ENCODE measurements at places on chromosomes 7 and 10.

DNA sequence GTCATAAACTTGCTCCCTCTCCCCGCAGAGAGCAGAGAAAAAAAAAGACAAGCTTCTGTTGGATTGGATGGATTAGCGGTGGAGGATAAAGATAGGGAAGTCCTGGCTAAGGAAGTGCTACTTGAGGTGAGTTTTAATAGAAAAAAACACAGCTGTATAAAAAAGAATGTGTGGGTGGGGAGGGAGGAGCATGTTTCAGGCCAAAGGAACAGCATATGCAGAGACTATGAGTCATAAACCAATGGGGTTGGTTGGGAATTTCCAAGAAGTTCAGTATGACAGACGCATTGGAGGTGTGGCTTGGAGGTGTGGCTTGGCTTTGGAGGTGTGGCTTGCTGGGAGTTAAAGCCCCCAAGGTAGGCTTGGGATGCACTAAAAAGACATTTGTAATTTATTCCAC is 103.0 kb upstream of the LSM8 start:
- peak; percentile 42 for DNase-seq

DNA sequence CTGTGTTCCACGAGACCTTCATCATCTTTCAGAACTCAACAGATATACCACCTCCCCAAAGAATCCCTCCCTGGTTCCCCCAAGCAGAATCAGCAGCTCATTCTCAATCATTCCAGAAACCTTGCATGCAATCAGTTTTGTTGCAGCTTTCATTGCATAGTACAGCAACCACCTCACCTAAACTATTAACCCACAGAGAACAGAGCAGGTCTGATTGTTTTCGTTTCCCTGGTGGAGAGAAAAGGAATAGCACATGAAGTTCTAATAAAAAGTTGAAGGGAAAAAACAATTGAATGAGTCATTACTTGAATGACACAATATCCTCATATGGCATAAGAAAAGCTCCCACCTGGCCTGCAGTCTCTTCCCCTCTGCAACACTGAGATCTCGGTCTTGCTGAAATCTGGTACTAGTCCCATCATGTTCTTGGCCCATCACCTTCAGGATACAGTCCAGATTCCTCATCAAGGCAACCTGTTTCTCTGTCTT is 147.1 kb upstream of the GDF10 start:
- DNase-seq, result no peak

GRCh38 chr7:137681657-137682562 is 164.9 kb downstream of the DGKI start:
- peak; percentile 95 for DNase-seq

GRCh38 chr10:128318913-128319312 is 192.7 kb upstream of the MKI67 start:
- no peak for DNase-seq

DNA sequence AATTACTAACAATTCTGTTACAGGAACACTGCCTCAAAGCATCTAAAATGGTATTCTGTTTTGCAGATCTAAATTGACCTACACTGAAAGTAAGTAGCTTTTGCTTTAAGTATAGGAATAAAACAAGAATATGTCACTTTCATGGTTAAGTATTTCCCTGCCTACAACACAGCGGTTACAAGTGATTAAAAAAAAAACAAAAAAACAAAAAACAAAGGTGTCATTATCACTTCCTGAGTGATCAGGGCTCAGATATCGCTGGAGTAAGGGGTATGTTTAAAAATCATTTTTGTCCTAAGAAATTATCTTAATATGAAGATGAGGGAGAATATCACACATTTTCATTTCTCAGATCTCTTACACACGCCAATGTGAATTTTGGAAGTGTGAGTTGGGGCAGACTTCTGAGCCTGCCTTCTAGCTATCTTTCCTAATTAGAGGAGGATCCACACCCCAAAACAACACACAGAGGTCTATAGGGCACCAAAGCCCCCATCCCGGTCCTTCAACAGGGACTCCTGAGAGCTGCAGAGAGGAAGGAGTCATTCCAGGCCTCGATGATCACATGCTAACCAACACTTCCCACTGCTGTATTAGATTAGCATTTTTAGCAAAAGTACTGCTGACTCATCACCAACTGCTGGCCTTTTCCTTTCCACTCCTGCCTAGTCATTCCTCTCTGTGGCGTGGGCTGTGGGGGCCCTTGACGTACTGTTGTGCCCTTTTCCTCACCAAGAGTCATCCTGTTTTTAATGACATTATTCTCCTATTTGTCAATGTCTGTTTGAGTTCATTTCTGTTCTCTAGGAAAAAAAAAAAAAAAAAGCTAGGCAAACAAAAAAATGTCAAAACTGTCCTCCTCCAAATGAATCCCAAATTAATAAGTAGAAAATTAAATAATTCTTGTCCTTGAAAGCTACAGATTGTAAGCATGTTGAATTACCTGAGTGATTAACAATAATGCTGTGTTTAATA is 31.2 kb downstream of the PRTFDC1 start:
- peak; percentile 94 for DNase-seq

- DNase-seq, result no peak
These were observed 670.9 kb downstream of the GATA3 start for GRCh38 chr10:8725343-8725742.

DNA sequence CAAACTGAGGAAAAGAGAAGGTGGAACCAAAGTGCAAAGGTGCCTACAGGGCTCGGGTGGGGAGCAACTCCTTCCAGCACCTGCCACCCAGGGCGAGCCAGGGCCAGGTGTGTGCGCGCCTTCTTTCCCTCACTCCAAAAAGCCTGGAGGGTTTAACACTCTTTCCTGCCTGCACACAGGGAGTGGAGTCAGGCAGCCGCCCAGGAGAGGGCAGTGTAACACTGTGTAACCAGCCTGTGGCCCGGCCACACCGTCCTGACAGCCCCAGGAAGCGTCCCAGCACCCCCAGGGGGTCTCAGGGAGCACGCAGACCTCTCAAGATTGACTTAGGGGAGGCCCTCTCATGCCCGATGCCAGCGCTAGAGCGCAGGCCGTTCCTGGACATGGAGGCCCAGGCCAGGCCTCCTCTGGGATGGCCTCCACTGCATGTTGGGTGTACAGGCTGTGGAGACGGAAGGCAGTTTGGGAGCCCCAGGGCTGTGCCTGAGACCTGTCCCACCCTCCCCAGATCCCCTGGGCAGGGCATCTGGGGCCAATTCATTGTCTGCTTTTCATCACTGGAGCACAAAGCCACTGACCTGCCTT is 13.4 kb downstream of the BRI3 start:
- DNase-seq, result peak; percentile 56

- no peak for DNase-seq
These were observed 18.3 kb downstream of the FAM171A1 start for GRCh38 chr10:15352836-15353235.

All from fibroblast of skin of abdomen (primary cell).